ENCODE measurements at places on chromosomes 3 and 15.

DNA sequence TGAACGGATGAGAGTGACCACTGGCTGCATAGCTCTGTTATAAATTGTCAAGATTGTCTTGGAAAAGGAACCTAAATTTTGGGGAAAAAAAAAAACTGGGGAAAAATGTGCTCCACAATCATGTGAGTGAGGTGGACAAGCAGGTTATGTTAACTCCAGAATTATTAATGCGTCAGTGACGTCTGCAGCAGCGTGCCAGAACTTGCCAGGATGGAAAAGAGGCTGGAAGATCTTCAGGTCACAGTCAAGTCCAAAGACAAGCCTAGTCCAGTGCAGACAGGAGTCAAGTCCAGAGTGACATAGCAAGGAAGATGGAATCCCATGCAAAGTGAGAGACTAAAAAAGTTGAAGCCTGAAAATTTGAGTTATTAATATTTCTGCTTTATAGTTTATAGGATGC, 140.6 kb downstream of the RYR3 start:
- ATAC-seq: no peak

DNA sequence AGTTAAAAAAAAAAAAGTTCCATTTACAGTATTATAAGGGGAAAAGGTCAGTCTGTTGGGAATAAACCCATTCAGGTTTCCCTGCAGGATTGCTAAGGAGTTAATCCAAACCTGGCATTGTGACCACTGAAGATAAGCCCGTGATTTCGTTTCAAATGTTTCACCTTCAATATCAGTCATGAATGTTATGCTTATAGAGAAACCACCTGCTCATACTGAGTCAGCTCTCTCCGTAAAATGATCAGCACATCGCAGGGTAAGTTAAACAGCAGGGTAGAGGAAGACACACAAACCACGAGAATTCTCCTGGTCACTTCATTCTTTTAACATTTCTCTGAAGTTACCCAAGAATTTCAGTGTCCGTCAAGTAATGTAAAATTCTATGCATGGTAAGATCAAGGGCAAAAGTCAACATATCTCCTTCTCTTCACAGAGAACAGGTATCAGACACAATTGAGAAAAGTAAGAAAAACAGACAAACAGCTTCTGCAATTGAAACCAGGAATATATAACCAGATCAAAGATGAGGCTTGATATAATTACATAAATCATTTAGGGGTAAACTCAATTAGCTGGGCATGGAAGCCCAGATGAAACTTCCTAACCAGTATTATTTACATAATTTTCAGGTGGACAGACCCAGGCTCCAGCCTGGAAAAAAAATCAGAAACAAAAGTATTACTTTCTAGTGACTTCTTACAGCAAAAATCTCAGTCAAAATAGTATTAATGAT, 67.6 kb upstream of the ARHGEF3 start:
- peak; percentile 94 for ATAC-seq

- peak; percentile 34 for ATAC-seq
Measured at GRCh38 chr3:120416868-120417267, 33.9 kb downstream of the FSTL1 start.

DNA sequence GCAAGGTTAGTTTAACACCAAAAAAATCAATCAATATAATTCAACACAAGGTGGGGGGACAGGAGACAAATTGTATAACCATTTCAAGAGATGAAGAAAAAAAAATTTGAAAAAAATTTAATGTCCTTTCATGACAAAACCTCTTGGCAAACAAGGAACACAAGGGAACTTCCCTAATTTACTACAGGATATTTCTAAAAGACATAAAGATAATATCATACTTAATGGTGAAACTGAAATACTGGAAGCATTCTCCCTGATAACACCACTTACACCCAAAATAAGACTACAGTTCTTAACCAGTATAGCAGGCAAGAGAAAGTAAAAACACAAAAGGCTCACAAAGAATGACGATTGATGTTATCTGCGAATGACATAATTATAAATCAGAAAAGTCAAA, 44.7 kb downstream of the IFT57 start:
- ATAC-seq: no peak

- ATAC-seq: no peak
Measured at GRCh38 chr3:182979103-182979673, 1.1 kb downstream of the DCUN1D1 start.

- ATAC-seq: no peak
Measured at GRCh38 chr15:58360421-58361090, 71.2 kb upstream of the LIPC start.

DNA sequence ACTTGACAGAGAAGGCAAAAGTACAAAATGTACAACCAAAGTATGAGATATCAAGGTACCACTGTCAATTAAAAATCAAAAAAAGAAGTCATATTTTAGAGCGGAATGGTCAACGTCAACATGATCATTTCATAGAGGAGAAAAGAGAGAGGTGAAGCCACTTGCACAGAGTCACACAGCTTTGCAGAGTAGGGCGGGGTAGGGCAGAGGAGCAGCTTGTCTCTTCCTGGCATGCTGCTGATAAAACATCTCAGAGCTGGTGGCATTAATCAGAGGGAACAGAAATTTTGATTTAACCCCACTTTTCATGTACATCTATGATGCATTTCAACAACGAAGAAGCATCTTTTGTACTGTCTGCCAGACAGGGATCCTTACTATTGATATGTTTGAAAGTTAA, 5.2 kb upstream of the IGF1R start:
- ATAC-seq: no peak

DNA sequence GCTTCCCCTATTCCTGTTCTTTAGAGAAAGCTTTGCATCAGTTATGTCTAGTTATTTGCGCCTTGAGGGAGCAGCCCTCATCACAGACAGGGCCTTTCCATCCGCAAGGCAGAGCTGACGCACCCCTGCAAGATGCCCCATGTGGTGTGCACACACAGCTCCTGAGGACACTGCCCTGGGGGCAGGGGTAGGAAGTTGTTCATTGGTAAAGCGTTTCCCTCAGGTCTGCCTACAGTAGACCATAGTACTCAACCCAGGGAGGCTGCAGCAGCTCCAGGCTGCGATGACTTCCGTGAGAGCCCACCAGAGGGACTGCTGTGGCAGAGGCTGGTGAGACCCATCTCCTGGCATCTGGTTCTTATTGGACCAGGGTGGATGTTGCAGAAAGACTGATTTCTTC, 55.1 kb upstream of the PLXNA1 start:
- ATAC-seq: no peak

GRCh38 chr3:157115069-157116006, 44.6 kb downstream of the CCNL1 start:
- ATAC-seq: peak; percentile 25

- ATAC-seq: no peak
Measured at GRCh38 chr3:95097493-95097892, 1034.6 kb downstream of the NSUN3 start.

DNA sequence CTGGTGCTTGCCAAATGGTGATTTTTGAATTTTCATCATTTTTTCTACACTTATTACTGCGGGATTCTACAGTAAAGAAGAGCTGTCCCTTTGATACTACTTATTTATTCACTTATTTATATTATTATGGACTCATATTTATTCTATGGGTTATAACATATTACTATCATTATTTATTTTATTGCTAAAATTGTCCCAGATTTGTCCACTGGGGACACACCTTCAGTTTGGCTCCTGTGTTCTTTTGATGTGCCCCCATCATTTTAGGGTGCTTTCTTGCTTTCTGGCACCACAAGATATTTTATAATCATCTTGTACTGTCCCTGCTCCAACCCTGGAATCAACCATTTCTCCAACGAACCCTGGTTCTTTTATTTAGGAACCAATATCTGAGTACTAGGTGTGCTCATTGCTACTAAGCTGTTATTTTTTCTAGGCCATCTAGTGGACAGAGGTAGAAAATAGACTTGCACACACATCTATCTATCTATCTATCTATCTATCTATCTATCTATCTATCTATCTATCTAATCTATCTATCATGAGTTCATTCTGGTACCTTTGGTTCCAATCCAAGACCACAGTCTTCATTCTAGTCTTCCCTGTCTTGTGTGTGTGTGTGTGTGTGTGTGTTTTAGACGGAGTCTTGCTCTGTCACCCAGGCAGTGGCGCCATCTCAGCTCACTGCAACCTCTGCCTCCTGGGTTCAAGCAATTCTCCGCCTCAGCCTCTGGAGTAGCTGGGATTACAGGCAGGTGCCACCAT, 16.0 kb downstream of the SLC22A14 start:
- no peak for ATAC-seq

GRCh38 chr3:50567386-50568167, at the start of gene C3orf18:
C3orf18 (minus strand) TSS chr3:50567747; CDS start chr3:50565699, 2,048 bp downstream.
- ATAC-seq: peak; percentile 83

- ATAC-seq: peak; percentile 92
Measured at GRCh38 chr3:66239513-66240123, 18.8 kb downstream of the SLC25A26 start.

DNA sequence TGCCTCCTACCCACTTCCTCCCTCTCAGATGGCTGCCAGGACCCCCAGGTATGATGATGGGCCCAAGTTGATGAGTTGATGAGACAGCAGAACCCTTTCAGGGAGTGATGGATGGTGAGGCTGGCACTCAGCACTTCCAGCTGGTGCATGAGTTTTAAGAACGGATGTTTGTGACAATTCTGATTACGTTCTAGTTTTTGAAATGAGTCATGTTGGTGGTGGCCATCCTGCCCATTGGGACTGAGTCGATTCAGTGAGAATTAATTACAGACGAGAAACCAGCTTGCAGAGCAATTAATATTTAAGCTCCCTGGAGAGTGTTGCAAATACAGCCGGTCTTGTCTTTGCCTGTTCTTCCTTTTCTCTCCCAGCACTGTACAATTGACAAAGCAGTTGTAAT, 56.9 kb upstream of the NR2C2 start:
- peak; percentile 91 for ATAC-seq

GRCh38 chr15:41104234-41104633, 11.8 kb downstream of the INO80 start:
- ATAC-seq: no peak

GRCh38 chr3:1908651-1909445, 189.8 kb upstream of the CNTN4 start:
- no peak for ATAC-seq

DNA sequence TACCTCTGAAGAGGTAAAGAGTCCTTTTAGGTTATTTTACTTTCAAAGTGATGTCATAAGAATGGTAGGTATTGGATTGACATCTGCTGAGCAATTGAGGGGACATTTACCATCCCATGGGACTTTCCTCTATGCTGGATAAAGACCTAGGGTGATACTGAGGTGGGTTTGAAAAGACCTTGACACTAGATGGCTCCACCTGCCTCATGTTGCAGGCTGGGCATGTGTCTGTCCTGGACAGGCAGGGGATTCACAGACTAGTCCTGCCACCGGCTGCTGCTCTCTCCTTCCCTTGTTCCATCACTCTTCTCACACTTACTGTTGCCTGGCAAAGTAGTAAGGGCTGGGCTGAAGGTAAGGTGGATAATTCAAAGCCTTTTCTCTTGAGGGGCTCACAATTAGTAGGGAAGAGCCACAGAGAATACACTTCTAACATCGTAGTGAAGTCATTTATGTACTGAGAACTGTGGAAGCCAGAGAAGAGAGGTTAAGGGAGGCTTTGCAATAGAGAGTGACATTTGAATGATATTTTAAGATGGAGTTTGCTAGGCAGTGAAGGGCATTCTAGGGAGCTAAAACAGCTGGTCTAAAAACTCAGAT, 27.7 kb downstream of the TRAK1 start:
- peak; percentile 68 for ATAC-seq

DNA sequence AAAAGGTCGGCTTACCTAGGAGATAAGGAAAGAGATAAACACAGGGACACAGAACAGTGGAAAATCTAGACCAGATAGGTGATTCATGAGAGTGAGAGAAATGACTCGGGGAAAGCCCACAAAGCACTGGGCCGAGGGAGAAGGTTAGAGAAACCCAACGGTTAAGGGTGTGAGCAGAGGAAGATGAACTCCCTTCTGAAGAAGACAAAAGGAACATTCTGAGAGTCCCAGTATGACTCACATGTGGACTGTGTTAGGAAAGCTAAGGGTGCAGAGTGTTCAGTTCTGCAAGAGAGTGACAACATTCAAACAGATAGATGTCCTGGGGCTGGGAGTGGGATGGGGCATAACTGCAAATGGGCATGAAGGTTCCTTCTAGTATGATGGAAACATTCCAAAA, 83.0 kb downstream of the CNTN3 start:
- ATAC-seq: no peak

- peak; percentile 29 for ATAC-seq
Measured at GRCh38 chr3:5431811-5432378, 244.4 kb downstream of the EDEM1 start.

DNA sequence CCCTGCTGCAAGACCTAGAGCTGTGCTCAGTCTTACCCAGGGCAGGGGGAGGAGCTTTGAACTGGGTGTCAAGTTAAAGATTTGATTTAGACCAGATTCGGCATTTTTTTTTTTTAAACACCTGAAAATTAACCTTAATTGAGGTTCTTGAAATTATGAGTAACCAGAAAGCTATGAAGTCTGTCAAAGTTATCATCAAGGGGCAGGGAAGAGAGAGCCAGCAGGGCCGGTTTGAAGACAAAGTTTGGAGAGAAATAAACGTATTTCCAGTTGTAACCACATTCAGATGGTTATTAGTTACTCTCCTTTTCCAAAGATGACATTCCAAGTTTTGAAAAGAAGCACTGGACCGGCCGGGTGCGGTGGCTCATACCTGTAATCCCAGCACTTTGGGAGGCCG, 12.0 kb downstream of the TMEM266 start:
- ATAC-seq: no peak

DNA sequence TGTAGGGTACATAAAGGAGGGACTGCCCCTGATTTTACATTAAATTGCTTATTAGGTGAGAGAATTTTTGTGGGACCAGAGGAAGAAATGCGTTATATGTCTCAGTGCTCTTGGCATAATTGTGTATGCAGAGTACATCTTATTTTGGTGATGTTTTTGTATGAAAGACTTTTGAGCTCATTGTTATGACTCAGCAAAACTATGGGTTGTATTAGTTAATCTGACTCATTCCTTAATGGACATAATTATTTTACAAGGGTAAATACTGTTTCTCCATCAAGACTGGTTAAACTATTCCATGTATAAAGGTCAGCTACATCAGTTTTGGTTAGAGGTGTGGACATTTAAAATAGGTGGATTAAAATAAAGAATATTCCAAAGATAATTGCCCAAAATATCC, 156.8 kb downstream of the ALCAM start:
- ATAC-seq: no peak

- ATAC-seq: no peak
Measured at GRCh38 chr3:38232701-38233100, 32.9 kb upstream of the SLC22A13 start.

DNA sequence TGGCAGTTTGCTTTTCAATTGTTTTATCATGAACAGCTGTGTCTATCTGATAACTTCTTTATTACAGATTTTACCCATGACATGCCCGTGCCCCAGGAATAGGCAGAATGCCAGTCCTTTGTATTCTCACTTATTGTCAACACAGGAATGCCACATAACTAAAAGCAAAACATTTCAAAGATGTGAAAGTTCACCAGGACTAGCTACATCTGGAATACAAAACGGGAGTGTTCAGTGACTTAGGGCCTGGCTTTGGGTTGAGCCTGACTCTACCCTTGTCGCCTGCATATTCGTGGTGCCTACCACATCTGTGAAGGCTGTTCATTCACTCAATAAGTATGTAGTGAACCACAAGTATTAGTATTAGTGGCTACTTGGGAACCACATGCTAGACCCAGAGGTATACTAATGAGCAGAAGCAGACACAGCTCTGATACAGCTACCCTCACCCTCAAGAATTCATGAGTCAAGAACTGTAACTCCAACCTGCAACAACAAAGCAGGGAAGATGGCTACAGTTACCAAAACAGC, 2.9 kb downstream of the TNFSF10 start:
- peak; percentile 63 for ATAC-seq

Data from activated T-helper 17 cell treated with anti-CD3 and anti-CD28 coated beads, Interleukin-2, amount 50 U/mL, for 72 hours (primary cell).